ENCODE measurements at places on chromosomes 7 and 10.
A peak's percentile ranks its signal among the peaks of the same experiment; 100 is the strongest.

DNA sequence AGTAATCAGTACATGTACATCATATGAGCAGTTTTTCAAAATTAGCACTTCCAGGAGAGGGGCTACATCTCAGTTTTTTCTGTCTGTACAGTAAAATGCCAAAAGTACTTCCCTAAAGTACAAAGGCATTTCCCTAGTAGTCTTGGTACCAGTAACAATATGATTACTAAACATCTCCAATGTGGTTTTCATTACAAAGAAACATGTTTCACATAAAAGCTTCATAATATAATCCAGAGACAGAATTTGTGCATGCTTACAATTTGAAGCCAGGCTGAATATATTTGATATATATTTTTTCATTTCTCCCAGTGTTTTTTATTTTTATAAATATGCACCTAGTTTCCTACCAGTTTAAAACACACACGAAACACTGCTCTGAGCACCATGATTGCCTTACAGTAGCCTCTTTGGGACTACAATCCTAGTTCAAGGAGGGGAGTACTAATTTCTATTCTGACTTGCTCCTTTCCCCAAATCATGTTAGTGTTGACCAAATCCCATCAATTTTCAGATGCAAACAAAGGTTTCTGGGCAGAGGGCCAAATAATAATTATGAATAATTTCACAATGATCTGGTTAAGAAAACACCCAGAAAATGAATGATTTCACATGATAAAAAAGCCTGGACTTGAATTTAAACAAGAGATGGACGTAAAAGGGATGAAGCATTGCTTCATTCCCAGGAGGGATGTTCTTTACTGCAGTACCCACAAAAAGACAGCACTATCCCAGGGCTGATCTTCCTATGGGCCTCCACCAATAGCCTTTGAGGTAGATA is 201.3 kb downstream of the SLC25A13 start:
- peak; percentile 20 for DNase-seq

DNA sequence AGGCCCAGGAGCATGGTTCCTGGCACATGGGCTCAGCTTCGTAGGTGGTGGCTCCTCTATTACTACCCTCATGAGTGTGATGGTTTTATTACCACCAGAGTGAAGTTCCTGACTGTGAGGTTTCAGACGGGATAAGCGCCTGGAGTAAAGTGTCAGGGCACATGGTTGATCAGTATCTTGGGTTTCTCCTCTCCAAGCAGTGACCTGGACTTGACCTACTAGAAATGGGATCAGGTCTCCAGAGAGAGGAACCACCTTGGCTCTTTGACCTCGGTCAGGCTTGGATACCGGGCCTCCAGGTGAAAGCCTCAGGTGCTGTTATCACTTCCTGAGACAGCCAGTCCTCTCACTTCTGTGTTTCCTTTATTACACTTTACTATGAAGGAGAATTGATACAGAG is 67.7 kb downstream of the GRK5 start:
- no peak for DNase-seq

DNA sequence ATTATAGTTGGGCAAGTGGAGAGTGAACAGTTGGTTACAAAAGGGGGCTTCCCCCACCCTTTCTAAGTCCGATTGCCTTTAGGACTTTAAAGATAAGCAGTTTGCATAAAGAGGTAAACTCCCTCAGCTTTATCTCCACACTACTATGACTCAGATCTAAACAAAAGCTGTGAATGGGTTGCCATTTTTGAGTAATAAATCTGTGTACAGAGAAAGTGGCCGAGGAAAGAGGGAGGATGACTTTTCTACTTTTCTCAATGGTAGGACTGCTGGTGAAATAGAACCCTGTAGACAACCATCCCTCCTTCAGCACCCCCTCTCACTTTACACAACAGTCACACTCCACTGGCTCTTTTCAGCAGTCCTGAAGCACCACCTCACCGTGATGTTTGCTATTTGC is 71.2 kb downstream of the DNMBP start:
- no peak for DNase-seq

GRCh38 chr7:156504687-156505545 is 135.7 kb upstream of the RNF32 start:
- no peak for DNase-seq

GRCh38 chr10:83432261-83433045 is 706.9 kb upstream of the GHITM start:
- DNase-seq, result no peak

DNA sequence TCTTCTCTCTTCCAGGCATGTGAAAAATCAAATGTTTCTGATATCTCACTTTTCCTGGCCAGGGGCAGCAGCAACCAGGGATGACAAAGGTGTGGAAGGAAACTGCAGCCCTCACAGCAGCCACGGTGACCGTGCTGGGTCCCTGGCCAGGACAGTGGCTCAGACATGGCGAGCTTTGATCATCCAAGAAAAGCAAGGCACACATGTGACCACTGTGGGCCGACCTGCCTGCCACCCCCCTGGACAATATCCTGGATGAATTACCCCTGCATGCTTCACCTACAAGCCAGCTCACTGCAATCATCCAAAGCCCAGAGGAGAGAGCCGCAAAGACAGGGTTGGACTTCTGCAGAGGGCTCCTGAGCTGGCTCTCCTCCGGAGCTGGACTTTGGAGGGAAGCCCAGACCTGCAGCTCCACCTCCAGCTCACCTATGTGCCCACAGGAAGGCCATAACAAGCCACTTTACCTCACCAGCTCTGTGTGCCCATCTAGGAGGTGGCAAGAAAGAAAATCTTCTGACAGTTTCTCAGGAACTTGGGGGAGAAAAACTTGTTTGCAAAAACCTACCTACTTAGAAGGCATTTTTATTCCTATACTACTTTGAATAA is 2.7 kb downstream of the CHST15 start:
- DNase-seq, result no peak

- no peak for DNase-seq
These were observed 3.8 kb upstream of the HOXA4 start for GRCh38 chr7:27134392-27134791.

- peak; percentile 65 for DNase-seq
These were observed 3.4 kb downstream of the KCNIP2 start for GRCh38 chr10:101840102-101840684.

DNA sequence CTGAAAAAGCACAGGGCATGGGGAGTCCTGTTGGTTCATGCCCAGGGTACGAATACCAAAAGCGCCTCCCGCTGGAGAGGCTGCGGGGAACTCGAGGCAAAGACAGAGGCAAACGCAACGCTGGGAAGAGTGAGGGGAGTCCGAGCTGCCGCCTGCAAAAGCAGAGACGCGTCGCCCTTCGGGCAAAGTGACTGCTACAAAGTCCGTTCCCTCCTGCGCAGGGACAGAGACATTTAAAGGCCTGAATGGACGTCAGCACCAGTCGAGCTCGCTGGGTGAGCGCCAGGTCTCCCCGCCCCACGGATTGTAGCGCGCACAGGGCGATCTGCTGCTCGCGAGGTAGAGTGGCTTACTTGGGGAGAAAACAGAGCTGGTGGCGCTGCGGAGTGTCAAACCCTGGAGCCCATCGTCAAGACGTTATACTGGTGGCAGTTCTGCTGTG is 732.8 kb downstream of the ZWINT start:
- peak; percentile 0 for DNase-seq

GRCh38 chr10:123901621-123902020 is 10.0 kb upstream of the CPXM2 start:
- DNase-seq, result peak; percentile 1

DNA sequence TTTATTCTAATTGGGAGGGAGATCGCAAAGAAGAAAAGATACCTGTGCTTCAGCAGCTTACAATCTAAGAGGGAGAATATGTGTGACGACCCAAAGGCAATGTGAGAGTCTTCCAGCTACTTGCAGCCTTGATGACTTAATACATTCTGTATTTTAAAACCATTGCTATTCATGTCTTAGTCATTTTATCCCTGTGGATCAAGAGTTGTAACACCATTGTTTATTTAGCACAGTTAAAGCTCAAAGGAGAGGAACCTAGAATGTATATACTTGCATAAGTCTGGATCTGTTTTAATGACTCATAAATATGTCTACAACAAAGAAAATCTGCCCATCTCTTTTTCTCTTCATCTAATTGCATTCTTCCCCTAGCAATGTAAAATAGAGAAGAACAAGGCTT is 117.9 kb upstream of the DLX6 start:
- DNase-seq, result no peak

DNA sequence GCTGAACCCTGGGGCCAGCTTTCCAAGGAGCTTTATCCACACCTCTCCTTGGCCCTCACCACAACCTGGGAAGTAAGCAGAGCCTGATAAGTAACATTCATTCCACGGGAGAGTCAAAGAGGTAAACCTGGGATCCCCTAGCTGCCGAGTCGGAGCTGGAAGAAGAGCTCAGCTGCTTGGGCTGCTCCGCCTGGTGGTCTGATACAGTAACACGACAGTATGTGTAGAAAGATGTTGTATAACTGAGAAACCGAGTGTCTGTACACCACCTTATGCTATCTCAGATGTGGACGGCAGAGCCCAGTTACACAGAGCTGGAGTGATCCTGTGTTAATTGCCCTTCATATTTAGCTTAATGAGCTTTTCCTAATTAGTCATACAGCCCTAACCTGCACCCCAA is 151.3 kb upstream of the KMT2E start:
- DNase-seq, result peak; percentile 52

DNA sequence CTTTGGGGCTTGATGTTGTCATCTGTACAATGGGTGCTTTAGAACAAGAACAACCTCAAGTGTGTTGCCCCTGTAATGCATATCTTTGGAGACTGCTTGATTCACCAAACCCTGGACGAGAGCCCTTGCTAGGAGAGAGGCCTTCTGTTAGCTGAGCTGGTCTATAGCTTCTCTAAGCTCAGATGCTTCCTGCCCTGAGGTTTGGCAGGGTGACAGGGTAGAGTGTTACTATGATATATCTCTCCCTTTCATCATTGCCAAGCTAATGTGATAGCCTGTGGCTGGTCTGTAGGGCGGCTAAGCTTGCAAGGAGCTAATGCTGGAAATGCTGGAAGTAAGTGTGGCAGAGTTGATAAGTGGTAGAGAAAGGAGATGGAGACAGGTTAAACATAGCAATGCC is 364.1 kb downstream of the RPS24 start:
- DNase-seq, result no peak

DNA sequence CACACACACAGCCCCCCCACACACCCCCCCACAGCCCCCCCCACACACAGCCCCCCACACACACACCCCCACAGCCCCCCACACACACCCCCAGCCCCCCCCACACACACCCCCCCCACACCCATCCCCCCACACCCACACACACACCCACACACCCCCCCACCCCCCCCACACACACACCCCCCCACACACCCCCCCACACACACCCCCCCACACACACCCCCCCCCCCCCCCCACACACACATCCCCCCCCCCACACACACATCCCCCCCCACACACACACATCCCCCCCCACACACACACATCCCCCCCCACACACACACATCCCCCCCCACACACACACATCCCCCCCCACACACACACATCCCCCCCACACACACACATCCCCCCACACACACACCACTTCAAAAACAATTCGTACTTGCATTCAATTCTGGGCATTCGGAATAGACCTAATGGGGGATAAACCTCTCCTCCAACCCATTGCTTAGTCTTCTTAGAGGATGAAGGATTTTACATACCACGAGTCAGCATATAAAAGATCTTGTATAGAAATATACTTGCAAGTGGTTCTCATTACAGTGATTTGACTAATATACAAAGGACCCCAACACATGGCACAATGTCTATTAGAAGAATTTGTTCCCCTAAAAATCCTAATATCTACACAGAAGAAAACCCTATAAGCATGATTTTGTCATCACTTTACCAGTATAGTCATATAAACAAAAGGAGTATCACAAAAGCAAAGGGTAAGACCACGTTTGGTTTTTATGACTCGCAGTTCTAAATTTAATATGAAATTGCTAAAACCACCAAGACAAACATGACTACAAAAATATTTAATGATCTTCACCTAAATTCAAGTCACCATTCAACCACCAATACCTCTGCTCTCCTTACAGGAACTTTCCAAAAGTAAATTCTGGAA is 80.9 kb downstream of the DIP2C start:
- peak; percentile 35 for DNase-seq

- no peak for DNase-seq
These were observed 325.8 kb upstream of the ZMIZ1 start for GRCh38 chr10:78742730-78743615.

DNA sequence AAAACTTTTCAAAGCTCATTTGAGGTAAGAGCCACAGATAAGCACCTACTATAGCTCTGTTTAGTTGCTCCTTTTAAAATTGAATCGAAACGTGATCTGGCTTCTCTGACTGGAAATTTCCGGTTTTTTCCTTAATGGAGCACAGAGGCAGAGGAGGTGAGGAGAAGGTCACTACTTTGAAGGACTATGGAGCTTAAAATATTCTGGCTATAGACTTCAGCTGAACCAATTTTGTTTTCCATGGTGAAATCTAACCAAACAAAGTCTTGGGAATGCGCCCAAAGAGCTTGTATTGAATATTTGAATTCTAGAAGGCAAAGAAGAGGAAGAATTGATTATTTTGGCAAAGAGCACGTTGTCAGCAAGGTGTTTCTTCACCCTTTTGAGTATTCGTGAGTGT is 711.1 kb downstream of the SUGCT start:
- no peak for DNase-seq

DNA sequence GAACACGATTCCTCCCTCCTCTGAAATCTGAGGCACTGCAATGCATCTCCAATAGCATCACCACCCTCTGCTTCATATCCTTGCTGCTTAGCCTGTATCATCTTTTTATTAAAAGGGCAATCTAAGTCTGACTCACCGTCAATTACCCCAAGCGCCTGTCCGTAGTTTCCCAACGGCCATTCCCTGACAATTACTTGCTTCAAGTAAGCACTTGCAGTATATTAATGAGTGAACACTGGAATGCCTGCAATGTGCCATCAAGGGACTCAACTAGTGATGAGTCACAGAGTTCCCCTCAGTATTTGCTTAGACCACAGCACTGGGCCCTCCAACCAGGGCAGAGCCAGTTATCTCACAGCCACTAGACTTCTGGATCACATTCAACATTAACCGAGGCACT is 19.5 kb upstream of the PPP1R3C start:
- peak; percentile 58 for DNase-seq

GRCh38 chr7:106566672-106567071 is 94.3 kb downstream of the CCDC71L start:
- no peak for DNase-seq

DNA sequence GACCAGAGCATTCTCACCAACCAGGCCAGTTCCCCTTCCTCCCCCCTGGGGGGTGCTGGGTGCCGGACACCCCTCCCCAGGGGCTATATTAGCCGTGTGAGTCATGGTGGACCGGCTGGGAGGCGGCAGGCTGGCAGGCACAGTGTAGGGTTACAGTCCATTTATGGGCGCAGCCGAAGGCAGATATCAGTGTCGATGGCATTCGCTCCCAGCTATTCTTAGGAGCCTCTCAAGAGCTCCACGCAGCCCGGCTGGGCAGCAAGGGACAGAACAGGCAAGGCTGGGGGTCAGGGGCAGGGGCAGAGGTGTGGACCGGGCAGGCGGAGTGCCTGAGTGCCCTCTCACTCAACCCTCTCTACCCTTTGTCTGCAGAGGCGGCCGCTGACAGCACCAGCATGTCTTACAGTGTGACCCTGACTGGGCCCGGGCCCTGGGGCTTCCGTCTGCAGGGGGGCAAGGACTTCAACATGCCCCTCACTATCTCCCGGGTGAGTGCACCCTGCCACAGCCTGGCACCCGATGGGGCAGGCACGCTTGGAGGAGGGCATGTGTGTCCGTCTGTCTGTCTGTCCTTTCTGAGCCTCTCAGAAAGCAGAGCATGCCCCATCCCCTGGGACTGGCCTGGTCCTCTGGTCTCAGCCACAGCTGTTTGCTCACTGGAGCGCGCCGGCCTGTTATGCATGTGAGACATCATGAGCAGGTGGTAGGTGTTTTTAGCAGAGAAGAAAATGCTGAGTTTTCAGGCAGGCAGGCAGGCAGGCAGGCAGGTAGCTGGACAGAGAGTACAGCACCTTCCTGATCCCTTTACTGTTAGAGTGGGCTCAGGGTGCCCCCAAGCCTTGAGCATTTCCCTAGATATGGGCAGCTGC is at the start of gene LDB3:
Gene LDB3 (plus strand): TSS at position 215 of the 869 bp plus-strand sequence. CDS start 181 bp downstream, at position 396.
- DNase-seq, result peak; percentile 41

All from A673 (cell line).